HepG2 (cell line): ENCODE measurements at places on chromosomes 2 and 18. TPM values are rescaled to one million over a fixed set of nuclear protein-coding genes. Genes with fewer than 3 reads are reported as not detected.
A peak's percentile ranks its signal among the peaks of the same experiment; 100 is the strongest.

UGT1A10 gene
- total RNA-seq, result 0.10 TPM in 1 of 2 replicates, not detected in the other

KCNG3 gene
- total RNA-seq, result 4.8 and 5.2 TPM in 2 replicates

- DNase-seq, result peak; percentile 45
Observed at GRCh38 chr2:223943561-223944008, 1.6 kb downstream of the WDFY1 start.

- DNase-seq, result no peak
Observed at GRCh38 chr2:133652398-133652797, 84.1 kb upstream of the NCKAP5 start.

DNA sequence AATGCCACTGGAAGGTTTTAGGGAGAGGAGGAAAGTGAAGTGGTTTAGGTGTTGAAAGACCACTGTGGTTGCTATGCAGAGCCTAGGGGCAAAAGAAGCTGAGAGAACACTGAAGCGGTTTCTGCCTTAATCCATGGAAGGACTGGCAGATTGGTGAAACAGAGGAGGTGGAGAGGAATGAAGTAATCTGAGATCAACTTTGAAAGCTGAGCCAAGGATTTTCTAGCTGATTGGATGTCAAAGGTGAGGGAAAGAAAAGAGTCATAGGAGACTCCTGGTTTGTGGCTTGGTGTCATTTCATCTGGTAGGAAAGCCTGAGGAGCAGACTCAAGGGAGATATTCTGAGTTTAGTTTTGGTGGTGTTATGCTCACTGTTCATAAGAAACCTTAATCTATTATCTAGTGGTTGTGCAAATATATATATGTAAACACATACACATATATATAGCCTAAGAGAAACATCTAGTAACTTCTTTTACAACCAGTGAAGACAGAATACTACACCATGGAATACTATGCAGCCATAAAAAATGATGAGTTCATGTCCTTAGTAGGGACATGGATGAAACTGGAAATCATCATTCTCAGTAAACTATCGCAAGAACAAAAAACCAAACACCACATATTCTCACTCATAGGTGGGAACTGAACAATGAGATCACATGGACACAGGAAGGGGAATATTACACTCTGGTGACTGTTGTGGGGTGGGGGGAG lies 134.1 kb upstream of the CREB1 start:
- DNase-seq, result no peak

OSGEPL1 gene
- total RNA-seq, result 10.2 and 11.1 TPM in 2 replicates

PIAS2 gene
- total RNA-seq, result 12.1 and 12.2 TPM in 2 replicates

GRCh38 chr2:219642069-219642454 lies 14.6 kb downstream of the SLC4A3 start:
- no peak for DNase-seq

GNAL gene
- total RNA-seq, result 1.3 and 1.4 TPM in 2 replicates

- no peak for DNase-seq
Observed at GRCh38 chr2:128584296-128584890, 265.7 kb upstream of the HS6ST1 start.

DNA sequence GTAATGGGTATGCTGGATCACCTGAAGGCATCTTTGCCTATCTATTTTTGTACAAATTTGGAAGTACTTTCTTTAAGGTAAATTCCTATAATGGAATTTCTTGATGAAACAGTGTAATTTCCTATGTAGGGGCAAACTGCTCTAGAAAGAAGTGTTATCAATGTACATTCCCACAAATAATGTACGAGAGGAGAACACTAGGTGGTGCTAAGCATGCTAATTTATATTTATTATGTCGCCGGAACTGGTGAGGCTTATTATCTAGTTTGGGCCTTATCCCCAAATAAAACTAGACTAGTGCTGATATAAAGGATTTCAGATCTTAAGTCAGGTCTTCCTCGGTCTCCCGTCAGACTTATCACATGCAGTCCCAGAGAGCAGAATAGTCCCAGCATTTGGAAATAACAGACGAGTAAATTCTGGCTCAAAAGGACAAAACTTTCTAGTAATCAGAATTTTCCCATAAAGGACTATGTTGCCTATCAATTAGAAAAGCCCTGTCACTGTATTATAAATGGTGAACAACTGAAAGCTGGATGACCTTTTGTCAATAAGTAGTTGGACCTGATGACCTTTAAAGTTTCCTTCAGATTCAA lies 86.9 kb upstream of the RBBP8 start:
- DNase-seq, result peak; percentile 21

DNA sequence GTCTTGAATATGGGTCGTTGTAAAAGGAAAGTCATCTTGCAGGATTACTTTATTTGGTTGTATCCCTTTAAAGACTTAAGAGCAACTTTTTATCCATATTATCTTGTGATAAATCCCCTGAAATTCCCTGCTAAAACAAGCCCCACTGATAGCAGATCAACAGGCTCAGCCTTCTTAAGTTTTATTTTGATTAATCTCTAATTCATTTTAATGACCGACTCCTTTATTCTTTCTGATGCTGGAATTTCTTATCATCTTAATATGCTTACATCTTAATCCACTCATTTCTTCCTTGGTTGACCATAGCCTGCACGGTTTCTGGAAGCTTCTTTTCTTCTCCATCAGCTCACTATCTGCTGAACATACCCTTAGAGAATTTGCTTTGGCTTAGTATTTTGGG lies 188.5 kb upstream of the CCDC68 start:
- DNase-seq, result no peak

DNA sequence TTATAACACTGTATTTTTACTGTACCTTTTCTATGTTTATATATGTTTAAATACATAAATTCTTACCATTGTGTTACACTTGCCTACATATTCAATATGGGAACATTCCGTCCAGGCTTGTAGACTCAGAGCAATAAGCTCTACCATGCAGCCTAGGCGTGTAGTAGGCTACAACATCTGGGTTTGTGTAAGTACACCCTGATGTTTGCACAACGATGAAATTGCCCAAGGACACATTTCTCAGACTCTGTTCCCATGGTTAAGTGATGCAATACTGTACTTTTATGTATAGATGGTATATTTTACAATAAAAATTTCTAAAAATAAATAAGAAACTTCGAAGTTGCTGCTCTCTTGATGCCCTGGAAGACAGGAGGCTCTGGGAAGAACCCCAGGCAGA lies 38.4 kb downstream of the YPEL5 start:
- DNase-seq, result peak; percentile 43

GRCh38 chr18:49510393-49511115 lies 23.5 kb upstream of the C18orf32 start:
- no peak for DNase-seq

GAD1 gene
- 0.09 TPM in 1 of 2 replicates, not detected in the other for total RNA-seq

GRCh38 chr2:1758171-1758570 lies 13.9 kb upstream of the PXDN start:
- no peak for DNase-seq

- no peak for DNase-seq
Observed at GRCh38 chr2:113602869-113603466, 24.1 kb upstream of the RABL2A start.

DNA sequence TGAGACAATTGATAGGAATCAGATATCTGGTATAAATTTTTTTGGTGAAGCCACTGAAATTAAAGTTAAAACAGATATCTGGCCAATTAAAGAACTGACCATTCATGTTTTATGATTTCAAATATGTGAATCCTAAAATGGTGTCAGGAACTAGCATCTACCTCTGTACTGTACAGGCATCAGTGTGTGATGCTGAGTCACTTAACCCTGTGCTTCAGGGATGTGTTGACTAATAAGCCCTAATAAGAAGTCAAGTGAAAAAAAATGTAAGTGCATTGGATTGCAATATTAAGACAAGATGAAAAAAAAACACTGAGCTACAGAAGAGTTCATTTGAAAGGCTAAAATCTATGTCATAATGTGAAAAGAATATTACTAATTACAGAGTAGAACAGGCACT lies 9.1 kb upstream of the UNC80 start:
- DNase-seq, result no peak

GRCh38 chr2:173355132-173355865 lies 627 bp downstream of the CDCA7 start:
- peak; percentile 18 for DNase-seq

DNA sequence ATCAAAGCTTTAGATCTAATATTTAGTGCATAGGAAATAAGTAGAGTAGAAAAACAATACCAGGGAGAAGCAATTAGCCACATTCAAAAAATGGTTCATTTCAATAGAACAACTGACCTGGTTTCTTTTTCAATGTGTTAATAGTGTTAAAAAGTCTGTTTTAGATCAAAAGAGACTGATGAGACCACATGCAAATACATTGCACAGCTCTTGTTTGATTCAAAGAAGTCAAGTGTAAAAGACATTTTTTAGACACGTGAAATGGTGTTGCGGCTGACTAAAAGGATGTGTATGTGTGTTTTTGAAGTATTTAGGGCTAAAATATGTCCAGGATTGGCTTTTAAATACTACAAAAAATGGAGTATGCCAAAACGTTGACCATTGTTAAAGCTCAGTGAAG lies 1.2 kb upstream of the AOX1 start:
- no peak for DNase-seq

GRCh38 chr2:25149646-25150045 lies 18.7 kb downstream of the POMC start:
- no peak for DNase-seq

DNA sequence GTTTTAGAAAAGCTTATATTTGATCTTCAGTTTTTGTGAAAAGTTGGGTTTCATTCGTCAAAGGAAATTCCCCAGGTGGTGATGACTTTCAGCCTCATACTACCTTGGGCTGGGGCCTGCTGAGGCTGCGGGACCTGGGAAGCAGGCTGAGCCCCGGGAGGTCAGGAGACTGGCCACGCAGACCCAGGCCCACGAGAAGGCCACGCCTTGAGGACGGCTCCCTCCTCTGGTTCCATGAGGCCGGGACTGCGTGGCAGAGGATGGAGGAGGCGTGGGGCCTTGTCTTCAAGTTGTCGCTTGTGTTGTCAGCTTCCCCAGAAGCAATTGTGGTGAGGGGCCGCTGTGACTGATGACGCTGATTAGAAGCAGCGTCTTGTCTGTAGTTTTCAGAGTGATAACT lies 11.8 kb downstream of the CNDP2 start:
- DNase-seq, result no peak

HTR2B gene
- not detected in 2 replicates for total RNA-seq

DNA sequence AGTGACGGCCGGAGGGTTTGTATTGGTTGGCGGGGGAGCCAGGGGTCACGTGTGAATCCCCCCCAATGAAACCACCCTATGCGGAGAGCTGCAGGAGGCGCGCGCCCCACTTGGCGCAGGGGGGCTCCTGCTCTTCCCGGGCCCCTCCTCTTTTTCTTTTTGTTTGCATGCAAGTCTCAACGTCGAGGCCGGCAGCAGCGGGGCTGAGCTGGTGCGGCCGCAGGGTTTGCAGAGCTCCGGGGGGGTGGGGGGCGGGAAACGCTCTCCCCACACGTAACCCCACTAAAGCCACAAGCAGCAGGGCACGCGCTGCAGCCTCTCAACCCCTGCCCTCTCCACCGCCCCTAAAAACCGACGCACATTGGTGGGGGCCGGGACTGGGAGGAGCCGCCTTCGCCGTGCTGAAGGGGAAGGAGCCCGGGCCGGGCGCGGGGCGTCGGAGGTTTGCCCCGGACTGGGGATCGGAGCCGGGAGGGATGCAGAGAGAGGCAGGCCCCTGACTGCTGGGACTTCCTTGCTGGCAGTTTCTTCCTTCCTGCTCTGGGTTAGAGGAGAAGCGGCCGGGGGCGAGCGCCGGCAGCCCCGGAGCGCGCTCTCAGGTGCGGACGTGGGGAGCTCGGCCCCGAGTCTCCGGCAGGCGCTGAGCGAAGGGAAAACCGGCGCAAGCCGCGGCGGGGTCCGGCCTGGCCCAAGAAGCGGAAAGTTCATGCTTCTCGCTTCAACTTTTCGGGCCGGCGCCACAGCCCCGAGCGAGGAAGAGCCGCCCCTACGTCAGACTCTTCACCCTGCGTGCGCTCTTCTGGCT lies 864 bp downstream of the LBH start:
- no peak for DNase-seq
